Thyroid gland (tissue), 4 donors: ENCODE measurements at places on chromosomes 6 and 20. TPM values are rescaled to one million over a fixed set of nuclear protein-coding genes. Genes with fewer than 3 reads are reported as not detected.

The MRPS18B gene
- total RNA-seq, result 64.7 TPM

The COL9A3 gene
- total RNA-seq, result 113 TPM

- H3K4me1 ChIP-seq, result no peaks in the 10 kb centered on the region
- H3K27me3 ChIP-seq, result no peaks in the 10 kb centered on the region
- H3K36me3 ChIP-seq, result no peaks in the 10 kb centered on the region
- no peak overlapping the region for H3K4me3 ChIP-seq
These were observed 36.4 kb upstream of the SLC35F1 start for GRCh38 chr6:117870486-117871242.

- no peak for DNase-seq
- H3K36me3 ChIP-seq, result no peaks in the 10 kb centered on the region
- no peak overlapping the region for H3K4me3 ChIP-seq
These were observed 109.6 kb downstream of the ASXL1 start for GRCh38 chr20:32467506-32468312.

The SLC35D3 gene
- total RNA-seq, result not detected
